Stimulated activated CD4-positive, alpha-beta T cell treated with anti-CD3 and anti-CD28 coated beads, Interleukin-1b, Interleukin-23, amount 100 ng/mL, for 24 hours (primary cell): ENCODE measurements at places on chromosomes 16 and 17.
A peak's percentile ranks its signal among the peaks of the same experiment; 100 is the strongest.

DNA sequence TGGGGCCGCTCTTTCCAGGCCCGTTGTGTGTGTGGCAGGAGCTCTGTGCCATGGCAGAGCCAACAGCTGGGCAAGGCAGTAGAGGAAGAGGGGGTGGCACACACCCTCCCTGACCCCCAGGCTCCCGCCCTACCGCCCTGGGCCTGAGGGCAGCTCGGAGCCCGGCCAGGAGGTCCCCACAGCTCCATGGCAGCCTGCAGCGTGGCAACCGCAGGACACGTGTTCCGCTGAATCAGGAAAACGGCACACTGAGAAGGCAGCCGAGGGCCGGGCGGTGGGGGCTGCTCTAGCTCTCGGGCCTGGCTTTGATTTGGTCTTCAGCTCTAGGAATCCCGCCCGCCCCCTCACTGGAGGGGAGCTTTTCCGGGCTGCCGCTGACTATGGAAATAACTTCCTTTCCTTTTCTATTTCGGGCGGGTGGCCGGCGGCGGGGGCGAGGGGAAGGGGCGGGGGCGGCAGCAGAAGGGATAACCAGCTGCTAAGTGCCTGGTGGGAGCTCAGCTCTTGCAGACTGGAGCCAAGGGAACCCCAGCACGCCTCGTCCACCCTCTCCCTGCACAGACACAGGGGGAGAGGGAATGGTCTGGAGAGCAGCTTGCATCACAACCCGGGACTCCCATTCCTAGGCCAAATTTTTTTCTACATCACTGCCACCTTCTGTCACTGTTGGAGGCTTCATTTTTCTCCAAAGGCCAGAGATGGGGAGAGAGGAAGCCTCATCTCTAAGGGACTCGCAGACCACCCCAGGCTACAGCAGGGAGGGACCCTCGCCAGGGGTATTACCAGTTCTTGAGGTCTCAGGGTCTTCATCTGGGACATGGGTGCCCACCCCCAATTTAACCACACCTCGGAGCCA lies 24.8 kb upstream of the MRPS23 start:
- DNase-seq = peak; percentile 23

DNA sequence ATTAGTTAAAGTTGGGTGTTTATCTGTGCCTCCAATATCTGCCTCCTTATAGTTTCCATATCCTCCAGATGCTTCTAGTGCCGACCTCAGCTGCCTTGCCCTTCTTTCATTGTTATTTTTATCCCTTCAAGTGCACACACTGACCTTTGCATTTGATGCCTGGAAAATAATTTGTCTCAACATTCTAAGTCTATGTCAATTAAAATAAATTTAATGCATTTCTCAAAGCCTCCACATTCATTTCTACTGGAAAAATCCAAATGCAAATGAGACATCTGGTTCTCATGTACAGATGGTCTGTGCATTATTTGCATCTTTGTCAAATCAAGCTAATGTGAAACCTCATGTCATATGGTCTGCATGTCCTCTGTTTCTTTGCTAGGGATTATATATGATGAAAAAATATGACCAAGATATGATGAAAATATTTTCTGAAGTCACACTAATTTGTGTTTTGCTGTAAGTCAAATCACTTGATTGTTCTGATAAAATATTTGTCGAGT lies 61.4 kb downstream of the TMEM100 start:
- DNase-seq = no peak

GRCh38 chr17:79305768-79306423 lies 231.3 kb downstream of the ENGASE start:
- DNase-seq = no peak

DNA sequence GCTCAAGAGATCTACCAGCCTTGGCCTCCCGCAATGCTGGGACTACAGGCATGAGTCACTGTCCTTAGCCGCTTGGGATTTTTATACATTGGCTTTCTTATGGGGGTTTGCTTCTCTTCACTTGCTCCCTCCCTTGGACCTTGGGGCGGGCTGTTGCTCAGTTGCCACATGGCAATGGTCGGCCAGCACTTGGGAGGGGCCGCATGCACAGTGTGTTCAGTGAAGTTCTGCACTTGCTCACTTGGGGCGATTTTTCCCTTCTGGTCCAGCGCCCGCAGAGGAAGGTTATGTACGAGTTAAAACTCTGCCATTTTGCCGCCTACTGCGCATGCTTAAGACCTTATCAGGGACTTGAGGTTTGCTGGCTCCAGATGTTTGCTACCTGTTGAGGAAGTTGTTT lies 1367.6 kb upstream of the CDH8 start:
- no peak for DNase-seq

DNA sequence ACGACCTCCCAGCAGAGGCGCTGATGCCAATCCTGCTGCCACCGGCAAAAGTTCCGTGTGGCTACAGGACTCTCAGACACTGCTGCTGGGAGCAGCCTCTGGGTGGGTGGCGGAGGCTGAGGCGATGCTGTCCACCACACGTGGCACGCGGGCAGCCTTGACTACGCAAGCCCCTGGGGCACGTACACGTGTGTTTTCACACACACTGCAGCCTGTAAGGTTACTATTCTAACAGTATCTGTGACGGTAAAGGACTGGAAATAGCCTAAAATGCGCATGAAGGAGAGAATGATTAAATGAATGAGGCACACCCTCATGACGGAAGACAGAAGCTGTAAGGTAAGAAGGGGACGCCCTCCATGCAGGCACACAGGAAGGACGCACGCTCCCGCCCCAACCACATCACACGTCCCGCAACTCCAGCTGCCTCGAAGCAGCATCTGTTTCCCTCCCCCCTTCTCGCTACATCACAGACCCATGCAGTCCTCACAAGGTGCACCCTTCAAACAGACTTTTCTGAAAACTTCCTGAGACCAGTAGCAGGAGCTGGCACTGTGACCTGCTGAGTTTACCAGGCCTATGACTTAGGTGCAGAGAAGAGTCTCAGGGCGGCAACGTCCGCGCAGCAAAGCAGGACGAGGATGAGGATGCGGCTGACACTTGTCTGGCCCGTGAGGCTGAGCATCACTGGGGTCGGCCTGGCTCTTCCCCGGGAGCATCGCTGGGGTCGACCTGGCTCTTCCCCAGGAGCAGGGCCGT lies 28.7 kb upstream of the FASN start:
- DNase-seq = peak; percentile 12

DNA sequence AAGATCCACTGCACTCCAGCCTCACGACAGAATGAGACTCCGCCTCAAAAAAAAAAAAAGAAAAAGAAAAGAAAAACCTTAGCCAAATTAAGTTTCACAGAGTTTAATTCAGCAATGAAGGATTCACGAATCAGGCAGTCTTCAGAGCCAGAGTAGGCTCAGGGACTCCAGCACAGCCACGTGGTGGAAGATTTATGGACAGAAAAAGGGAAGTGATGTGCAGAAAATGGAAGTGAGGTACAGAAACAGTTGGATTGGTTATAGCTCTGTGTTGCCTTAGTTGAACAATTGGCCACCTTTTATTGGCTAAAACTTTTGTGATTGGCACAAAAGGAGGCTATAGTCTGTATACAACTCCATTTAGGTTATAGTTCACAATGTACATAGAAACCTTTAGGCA lies 256.6 kb downstream of the HS3ST3B1 start:
- DNase-seq = no peak

- no peak for DNase-seq
These were observed 2.3 kb downstream of the GP1BA start for GRCh38 chr17:4934173-4934979.

DNA sequence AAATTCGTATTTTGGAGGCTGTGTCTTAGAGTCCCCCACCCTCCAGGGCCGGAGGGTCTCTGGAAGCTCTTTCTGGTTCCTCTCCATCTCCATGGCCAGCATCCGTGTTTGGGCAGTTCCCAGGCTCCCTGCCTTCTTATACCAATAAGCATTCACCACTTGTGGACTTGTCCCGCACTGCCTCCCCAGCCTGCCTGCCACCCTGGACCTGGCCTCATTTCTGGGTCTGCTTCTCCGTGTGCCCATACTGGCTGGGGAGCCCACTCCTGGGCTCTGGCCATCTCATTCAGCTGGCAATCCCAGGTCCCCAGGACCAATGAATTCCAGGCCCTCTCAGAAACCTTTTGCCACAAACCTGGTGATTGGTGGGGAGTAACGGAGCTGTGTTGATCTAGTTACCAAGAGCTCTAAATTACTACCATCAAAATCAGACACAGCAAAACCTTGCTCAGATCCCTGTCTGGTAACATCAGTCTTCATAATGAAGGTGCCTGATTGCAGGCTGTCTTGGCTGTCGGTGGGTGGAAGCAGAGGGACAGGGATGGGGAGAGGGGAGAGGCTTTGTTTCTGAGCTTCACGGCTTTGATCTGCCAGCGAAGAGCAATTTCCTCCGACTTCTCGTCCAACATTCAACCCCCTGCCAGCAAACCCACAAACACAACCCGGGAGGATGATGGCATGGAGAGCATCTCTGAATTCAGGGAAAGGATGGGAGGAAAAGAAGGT lies 27.7 kb upstream of the CRHR1 start:
- DNase-seq = no peak

GRCh38 chr16:81101702-81102101 lies 5.5 kb upstream of the GCSH start:
- no peak for DNase-seq

- no peak for DNase-seq
These were observed 160.4 kb downstream of the ABCA8 start for GRCh38 chr17:68794636-68795434.

GRCh38 chr17:64128787-64129514 lies 993 bp downstream of the ERN1 start:
- no peak for DNase-seq

DNA sequence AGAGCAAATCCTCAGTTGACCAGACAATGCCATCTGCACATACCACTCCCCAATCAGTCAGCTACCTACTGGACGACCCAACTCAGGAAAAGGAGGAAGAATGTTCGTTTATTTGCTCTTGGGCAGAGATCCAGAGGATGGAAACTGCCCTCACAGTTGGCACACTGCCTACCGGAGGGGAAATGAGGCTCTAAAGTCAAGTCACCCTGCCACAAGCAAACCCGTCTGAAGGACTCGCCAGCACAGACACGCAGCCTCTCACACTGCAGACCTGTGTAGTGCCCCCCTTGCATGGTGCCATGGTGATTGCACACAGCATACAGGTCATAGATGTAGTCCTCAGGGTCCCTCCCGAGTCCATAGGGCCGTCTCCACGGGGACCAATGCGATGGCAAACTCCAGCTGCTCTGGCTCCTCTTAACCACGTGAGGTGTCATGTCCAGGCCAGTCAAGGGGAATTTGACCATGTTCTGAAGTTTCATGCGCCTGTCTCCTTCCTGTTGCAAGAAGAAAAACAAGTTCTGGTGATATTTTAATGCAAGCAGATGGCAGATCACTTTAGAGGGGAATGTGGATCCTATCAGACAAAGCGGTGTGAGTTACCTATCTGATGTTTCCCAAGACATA lies 69.5 kb downstream of the USP31 start:
- DNase-seq = no peak

DNA sequence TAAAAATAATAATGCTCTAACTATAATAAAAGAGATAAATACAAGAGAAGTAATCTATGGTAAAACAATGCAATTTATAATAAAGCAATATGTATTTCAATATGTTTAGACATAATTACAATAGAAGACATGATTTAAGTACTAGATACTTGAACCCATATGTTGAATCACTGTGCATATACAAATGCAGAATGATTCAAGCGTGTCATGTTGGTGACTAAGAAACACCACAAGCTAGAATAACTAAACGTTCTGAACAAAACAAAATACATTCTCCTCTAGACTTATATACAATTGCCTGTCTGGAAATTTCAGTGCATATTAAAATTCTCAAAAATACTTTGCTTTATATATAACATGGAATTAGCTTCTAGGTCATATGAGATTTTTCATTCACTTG lies 11.2 kb downstream of the TADA2A start:
- DNase-seq = no peak
